ENCODE measurements at places on chromosomes 2 and 18.
A peak's percentile ranks its signal among the peaks of the same experiment; 100 is the strongest.

GRCh38 chr2:162768656-162769055 lies 69.9 kb downstream of the KCNH7 start:
- DNase-seq = no peak

- peak; percentile 48 for DNase-seq
These were observed 38.7 kb downstream of the MSTN start for GRCh38 chr2:190023860-190024259.

DNA sequence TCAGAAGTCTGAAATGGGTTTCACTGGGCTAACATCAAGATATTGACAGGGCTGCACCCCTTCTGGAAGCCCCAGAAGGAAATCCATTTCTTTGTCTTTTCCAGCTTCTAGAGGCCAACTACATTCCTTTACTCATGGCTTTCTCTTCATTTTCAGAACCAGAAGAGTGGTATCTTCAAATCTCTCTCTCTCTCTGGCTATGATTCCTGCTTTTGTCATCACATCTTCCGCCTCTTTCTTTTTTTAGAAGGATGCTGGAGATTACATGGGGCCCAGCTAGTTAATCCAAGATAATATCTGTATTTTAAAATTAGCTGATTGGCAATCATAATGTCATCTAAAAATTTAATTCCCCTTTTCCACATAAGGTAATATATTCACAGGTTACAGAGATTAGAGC lies 23.8 kb downstream of the COL5A2 start:
- DNase-seq = no peak

DNA sequence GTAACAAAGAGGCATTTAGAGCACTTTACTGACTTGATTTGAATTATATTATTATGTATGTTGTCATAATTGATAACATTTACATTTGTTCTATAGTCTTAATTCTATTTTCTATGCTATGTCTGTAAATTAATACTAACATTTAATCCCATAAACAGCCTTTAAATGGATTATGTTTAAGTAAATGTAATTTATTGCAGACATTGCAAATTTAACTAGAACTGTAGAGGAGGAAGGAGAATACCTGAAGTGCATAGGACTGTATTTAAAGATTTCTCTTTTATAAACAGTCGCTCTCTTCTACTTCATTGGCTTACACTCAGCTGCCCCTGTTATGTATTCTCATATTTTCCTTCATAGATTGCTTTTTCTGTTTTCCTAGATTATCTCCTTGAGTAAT lies 92.4 kb downstream of the SPAG16 start:
- DNase-seq = no peak

GRCh38 chr2:145091967-145092366 lies 572.0 kb upstream of the ZEB2 start:
- DNase-seq = no peak

DNA sequence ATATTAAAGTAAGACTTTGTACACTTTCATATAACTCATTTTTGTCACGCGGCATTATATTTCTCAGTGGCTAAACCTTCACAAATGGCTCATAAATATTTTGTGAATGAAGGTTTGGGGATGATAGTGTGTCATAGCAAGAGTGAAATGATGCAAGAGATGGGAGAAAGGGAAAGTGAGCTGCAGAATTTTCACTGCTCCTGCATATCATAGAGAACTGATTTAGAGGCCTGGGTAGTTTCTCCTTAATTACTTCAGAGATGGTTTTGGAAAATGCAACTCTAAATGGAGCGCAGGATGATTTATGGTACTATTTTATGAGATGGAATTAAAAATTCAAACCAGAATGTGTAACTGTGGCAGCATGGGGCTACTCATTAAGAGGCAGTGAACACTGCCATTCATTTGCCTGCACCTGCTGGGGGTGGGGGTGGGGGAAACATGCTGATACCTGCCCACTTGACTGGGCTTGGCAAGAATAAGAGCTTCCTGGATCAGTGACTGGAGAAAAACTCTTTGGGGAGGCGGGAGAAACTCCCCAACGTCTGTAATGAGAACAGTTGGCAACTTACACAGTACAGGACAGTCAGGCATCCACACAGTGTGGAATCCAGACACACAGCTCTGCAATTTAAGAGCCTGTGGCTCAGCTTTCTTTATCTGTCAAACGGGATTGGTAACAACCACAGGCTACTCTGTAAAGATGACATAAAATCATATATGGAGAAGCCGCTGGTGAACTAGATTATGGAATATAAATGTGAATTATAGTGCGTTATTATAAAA lies 941.9 kb downstream of the SLC4A3 start:
- no peak for DNase-seq

DNA sequence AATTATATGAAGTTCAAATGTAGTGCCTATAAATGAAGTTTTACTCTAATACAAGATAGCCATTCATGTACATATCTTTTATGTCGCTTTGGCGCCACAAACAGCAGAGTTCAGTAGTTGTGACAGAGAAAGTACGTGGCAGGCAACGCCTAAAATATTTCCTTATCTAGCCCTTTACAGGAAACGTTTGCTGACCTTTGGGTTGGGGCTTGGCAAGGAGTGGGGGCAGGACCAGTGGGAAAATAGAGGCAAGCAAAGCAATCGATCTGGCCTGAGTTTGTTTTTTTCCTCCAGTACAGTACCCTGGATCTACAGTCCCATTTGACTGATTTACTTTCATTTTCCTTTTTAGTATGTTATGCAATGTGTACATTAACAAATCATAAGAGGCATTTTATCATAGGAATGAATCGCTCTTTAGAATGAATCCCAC lies 13.1 kb downstream of the CCDC68 start:
- peak; percentile 30 for DNase-seq

DNA sequence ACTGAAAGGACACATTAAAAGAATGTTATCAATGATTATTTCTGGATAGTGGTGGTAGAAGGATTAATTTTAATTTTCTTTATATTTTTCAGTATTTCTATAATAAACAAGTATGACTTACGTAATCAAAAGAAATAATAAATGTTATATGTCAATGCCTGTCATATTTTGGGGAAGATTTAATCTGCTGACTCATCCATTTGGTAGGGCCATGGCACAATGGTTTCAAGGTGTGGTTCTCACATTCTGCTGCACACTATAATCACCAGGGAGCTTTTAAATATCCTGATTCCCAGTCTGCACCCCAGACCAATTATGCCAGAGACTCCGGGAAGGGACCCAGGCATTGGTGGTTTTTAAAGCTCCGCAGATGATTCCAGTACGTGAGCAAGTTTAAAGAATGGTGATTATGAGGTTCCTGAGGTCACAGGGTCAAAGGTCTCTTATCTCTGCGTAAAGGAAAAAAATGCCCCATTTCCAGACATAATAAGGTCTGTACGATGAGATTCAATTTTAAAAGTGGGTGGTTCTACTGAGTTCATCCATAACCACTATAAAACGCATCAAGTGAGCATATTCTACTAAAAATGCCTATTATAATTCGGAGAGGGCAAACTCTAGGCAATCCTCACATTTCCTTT lies 27.2 kb downstream of the WIPF1 start:
- no peak for DNase-seq

DNA sequence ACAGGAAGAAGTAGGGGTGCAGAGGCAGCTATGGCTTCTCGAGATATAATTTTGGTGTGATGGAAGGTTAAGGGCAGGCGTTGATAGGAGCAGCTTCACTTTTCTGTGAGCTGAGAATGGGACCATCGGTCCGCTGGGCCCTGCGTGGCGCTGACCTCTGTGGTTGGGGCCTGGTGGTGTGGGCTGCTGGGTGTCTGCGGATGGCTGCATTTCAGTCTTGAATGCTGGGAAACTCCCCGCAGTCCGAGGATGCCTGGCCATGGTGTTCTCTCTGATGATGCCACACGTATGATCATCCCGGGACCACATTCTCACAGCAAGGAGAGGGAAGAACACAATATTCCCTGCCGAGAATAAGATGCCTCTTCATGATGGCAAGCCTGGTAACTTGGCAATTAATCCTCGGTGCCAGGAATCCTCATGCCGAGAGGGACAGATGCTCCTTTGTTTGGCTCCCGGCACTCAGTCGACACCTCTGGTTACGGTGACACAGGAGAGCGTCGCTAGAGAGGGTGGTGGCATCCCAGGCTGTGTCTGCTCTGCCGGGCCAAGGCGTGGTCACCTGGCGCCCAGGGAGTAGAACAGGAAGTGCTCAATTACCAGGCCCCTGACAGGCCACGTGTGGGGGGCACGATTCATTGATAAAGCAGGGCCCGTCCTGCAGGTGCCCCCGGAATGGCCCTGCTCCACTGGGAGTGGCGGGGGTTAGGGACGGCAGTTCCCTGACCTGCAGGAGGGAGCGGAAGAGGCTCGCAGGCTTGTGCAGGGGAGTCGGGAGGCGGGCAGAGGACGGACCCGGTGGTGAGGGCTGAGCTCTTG lies 119.4 kb upstream of the CTDP1 start:
- DNase-seq = no peak

GRCh38 chr18:43805646-43806194 lies 528.4 kb upstream of the SYT4 start:
- no peak for DNase-seq

- DNase-seq = no peak
These were observed 16.1 kb downstream of the SNORC start for GRCh38 chr2:232886176-232886575.

DNA sequence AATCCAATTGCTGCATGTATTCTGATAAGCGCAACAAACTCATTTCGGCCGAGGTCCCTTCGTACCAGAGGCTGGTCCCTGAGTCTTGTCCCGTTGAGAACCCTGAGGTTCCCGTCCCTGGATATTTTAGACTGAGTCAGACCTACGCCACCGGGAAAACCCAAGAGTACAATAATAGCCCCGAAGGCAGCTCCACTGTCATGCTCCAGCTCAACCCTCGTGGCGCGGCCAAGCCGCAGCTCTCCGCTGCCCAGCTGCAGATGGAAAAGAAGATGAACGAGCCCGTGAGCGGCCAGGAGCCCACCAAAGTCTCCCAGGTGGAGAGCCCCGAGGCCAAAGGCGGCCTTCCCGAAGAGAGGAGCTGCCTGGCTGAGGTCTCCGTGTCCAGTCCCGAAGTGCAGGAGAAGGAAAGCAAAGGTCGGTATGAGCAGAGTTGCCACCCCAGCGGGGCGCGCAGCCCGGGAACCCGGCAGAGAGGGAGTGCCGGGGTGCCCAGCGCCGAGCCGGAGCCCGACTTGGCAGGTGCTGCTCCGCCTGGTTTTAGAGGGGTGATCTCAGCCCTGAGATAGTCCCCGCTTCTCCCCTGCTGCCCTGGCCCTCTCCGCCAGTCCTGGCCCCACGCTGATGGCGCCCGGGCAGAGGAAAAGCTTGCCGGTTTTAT lies 714 bp downstream of the HOXD10 start:
- DNase-seq = no peak

DNA sequence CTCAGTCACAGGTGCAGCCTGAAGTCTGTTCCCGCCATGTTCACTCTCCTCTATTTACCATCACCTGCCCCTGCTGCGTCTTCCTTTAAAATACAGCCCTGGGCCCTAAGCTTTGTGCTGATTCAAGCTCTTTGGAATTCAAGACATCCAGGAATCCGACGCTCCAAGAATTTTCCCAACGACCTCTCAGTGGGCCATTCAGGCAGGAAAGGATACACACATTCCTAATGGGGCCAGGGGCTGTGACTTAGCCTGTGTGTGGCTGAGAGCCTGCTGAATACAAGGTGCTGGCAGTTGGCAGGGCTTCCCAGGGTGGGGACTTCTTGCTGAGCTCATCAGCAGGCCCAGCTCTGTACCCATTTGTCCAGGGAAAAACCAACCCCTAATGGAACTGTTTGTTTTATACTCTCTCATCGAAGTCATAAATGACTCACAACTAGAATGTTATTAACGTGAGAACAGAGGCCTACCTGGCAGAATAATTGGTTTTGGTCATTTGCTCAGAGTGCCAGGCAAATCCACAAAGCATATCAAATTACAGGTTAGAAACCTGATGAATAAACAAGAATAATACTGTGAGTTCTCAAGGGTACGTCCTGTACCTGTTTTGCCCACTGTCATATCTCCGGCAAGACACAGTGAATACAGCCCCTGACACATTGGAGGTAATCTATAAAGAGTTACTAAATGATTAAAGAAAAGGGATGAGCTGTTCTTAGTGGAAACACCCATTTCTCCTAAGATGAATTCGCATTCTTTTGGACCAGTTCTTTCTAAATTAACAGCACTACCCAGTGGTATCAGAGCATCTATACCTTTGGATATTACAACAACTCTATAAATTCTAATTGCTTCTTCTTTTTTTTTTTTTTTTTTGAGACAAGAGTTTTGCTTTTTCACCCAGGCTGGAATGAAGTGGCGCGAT lies 12.6 kb upstream of the KCMF1 start:
- peak; percentile 53 for DNase-seq

- DNase-seq = peak; percentile 48
These were observed 273.7 kb downstream of the SLC4A3 start for GRCh38 chr2:219901155-219901554.

GRCh38 chr2:118062048-118062447 lies 26.2 kb upstream of the INSIG2 start:
- no peak for DNase-seq

DNA sequence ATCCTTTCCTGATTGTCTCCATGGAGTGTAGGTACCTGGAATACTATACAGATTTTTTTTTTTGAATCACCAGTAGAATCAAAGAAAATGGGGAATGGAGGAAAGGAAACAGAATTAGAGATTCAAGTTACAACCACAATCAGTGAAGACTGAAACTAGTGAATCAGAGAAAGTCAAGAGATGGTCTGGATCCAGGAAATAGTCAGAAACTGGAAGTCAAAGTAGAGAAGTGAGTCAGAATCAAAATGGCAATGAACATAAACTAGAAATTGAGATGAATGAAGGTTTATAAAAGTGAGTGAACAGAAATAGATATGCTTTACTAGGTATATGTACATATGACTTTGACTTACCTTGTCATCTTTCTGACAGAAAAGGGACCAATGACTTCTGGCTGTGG lies 579.0 kb downstream of the PLCL1 start:
- DNase-seq = no peak

DNA sequence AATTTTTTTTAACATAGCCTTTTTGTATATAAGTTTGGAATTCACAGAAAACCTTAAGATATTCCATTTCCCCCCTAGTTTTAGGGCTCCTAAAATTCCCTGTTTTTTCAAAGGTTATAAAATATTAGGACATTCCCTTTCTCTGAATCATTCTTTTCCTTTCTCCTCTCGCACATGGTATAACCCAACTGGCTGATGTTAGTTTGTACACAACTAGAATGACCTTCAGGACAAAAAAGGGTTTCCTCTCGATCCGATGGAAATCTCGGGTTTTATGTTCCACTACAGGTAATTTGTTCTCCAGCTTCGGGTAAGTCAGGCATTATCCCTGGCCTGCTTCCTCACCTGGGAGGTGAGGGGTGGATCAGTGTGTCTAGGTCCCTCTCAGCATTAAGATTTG lies 215.1 kb downstream of the LDLRAD4 start:
- no peak for DNase-seq

DNA sequence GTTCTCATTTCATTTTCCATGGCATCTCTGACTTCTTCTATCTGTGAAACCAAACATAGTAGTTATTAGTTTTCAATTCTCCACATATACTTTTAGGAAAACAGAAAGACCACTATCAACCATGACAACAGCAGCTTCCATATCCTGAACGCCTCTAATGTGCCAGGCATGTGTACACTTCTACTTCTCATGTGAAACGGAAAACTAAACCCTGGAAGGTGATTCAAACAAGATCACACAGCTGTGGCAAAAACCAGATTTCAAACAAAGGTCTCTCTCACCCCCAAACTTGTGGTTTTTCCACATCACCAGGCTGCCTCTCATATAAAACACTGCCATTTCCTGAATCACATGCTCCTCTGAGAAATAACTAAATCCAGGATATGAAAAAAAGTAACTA lies 41.8 kb downstream of the PTCD3 start:
- no peak for DNase-seq
